Stimulated activated CD8-positive, alpha-beta memory T cell treated with anti-CD3 and anti-CD28 coated beads, Interleukin-12 subunit alpha, Interleukin-12 subunit beta, amount 100 ng/mL, for 4 hours (primary cell): ENCODE measurements at places on chromosomes 1 and 21.

- no peak for DNase-seq
Measured at GRCh38 chr1:88984569-88984968, 7.9 kb downstream of the KYAT3 start.

GRCh38 chr21:42117229-42117966 is 46.3 kb downstream of the UMODL1 start:
- peak; percentile 36 for DNase-seq

- no peak for DNase-seq
Measured at GRCh38 chr1:175566247-175566646, 177.1 kb downstream of the TNR start.

DNA sequence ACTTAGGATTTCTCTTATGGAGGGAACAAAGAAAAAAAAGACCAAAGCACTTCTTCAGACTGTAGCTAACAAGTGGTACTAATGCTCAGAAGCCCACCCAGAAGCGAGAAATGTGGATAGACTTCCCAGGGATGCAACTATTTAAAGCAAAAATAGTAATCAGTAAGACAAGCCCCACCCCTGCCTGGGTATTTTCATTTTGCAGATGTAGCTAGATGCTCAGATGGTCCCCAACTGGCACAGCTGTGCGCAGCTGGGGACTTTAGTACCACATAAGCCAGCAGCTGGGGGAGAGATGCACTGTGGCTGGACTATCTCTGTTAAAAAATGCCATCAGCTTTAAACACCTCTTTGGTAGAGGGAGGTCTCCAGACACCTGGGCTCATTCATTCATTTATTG is 77.8 kb upstream of the SPAG17 start:
- DNase-seq, result no peak

GRCh38 chr1:184161071-184161698 is 109.7 kb downstream of the TSEN15 start:
- no peak for DNase-seq

DNA sequence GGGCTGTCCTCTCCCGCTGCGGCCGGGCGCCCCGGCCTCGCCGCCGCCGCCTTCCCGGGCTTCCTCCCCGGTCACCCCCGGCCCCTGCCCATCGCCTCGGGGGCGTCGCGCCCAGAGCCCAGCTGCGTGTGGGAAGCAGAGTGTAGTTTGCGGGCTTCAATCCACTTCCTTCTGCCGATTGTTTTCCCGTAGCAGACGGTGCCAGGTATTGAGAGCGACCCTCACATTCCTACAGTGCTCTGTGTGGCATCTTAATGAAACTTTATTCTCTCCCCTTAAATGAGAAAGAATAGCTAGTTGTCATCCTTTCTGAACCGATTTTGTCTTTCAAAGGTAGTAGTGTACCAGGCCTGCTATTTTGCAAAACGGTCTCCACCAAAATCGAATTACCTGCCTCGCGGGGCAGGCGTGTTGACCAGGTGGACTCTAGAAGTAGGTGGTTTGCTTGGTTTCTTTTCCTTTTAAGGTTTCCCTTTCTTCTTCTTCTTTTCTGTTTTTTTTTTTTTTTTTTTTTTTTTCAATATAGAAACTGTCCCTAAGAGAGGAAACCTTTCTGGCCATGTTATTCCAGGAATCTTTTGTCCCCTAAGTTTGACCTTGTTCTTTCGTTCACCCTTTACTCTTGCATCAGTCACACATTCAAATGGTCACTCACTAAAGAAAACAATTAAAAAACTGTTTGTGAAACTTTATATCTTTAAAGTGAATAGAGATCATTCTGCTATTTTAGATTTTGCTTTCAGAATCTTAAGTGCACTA is 881 bp downstream of the USP25 start:
- peak; percentile 19 for DNase-seq

DNA sequence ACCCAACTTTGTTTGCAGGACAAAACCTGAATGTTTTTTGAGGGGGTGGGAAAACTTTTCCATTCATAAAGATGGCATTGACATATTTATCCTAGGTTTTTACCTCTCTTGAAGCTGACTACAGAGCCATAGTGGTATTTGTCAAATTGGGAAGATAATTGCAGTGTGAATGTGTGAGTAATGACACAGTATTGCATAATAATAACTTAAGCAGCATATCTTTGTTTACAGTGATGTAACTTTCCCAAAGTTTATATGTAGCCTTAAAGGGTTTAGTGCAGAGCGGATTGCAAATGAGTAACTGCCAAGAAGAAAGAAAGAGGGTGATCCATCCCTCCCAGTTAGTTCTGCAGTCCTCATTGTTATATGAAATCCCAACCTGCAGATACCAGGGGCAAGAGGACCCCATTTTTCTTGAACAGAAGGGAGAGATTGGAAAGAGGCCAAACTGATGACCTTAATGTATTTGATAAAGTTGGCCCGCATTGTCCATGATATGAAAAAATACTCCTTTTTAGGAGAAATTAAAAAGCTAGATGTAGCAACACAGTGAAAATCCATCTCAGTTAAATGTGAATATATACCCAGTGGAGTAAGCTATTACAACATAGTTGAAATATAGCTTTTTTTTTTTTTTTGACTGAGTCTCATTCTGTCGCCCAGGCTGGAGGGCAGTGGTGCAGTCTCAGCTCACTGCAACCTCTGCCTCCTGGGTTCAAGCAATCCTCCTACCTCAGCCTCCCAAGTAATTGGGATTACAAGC is 23.7 kb upstream of the NFIA start:
- DNase-seq, result no peak

DNA sequence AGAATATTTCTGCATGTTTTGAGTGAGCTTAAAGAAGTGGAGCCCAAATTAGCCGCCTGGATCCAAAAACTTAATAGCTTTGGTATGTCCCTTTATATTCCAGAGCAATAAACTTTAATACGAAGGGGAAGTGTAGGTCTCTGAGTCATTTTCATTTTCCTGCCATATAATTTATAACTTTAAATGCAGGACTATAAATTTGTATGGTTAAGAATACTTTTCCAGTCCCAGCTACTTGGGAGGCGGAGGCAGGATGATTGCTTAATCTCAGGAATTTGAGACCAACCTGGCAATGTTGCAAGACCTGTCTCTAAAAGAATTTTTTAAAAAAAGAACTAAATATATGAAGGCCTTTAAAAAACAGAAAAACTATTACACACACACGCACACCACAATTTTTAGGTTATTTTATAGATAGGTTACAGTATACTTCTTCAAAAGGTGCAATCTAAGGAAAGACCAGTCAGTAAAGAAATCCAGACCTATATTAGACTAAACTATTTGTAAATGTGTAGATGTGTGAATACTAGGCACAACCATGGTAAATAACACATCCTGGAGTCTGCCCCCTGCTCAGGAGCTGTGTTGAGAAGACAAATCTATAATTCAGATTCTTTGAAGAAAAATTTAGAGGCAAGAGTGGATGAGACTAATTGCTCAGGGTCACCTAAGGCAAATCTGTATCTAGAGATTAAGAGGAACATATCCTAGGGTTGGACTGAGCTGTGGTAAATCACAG is 80.3 kb downstream of the TTC3 start:
- DNase-seq, result no peak

DNA sequence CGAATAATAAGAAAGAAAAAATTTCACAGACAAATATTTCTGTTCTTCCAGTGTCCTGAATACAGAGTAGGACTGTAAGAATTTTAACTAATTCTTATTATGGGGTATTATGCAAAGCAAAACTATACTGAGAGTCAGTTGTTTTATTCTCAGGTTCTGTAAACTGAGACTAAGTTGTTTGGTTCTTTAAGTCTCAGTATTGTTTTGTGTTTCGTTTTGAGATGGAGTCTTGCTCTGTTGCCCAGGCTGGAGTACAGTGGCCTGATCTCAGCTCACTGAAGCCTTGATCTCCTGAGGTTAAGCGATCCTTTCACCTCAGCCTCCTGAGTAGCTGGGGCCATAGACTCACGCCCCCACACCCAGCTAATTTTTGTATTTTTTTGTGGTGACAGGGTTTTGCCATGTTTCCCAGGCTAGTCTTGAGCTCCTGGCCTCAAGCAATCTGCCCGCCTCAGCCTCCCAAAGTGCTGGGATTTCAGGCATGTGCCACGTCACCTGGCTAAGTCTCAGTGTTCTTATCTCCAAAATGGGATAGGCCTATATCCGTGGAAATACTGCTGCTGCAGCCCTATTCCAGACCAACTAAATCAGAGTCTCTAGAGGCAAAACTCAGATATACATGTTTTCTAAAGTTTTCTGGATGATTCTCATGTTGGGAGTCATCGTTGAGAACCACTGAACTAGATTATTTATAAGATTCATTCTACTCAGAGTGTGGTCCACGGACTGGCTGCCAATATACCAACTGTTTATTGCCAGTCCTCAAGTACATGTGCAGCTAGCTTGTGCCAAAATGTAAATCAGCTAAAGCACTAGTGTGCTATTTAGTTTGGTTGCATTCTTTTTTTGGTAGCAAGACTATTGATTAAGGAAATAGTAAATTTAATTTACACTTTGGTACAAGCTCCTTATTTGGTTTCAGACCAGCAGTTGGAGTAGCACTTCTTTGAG is 116.6 kb downstream of the HS2ST1 start:
- no peak for DNase-seq

DNA sequence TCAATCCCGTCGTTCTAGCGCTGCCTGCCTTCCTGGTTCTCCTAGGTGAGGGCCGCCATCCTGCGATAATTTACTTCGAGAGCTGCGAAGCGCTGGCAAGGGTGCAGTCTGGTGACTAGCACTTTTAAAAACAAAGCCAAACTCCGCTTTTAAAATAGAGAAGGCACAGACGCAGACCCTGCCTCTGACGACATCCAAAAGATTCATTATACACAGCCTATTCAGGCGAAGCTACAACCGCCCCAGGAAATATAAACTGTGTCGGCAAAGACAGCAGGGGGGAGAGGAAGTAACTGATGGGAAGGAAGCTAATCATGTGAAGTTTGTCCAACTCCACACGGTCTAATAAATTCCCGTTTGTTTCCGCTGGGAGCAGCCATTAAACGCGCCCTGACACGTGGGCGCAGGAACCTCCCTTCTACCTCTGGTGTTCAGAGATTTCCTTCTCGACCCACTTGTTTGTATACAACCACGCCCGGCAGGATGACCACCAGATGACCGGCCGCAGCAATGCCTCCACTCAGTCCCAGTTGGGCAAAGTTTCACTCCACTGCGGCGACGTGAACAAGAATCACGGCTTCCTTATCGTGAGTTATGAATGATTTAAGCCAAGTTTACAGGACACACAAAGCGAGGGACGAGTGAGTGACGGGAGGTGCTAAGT is 1.3 kb downstream of the GNG12 start:
- no peak for DNase-seq

- no peak for DNase-seq
Measured at GRCh38 chr1:34425785-34426184, 249.1 kb downstream of the C1orf94 start.

DNA sequence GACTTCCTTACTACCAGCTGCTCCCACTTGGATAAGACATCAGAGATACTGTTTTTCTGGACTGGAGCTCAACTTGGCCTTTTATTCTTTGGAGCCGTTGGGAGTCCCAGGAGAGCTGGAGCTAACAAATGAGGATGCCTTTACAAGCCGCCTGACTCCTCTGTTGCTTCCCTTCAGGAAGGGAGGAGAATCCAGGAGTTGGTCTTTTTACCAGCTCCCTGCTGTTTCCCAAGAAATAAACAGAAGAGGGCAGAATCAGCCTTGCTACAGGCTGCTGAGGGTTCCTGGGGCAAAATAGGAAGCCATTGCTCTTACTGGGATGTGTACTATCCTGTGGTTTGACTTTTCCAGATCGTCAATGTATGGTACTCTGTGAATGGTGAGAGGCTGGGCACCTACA is 1.5 kb downstream of the EIF3I start:
- no peak for DNase-seq

GRCh38 chr1:150815871-150816270 is 7.8 kb upstream of the CTSK start:
- no peak for DNase-seq

GRCh38 chr1:8847990-8848389 is 30.5 kb downstream of the ENO1 start:
- DNase-seq, result no peak

- no peak for DNase-seq
Measured at GRCh38 chr1:150552911-150553289, 3.7 kb downstream of the ADAMTSL4 start.

- no peak for DNase-seq
Measured at GRCh38 chr1:231075020-231075419, 35.0 kb upstream of the FAM89A start.

DNA sequence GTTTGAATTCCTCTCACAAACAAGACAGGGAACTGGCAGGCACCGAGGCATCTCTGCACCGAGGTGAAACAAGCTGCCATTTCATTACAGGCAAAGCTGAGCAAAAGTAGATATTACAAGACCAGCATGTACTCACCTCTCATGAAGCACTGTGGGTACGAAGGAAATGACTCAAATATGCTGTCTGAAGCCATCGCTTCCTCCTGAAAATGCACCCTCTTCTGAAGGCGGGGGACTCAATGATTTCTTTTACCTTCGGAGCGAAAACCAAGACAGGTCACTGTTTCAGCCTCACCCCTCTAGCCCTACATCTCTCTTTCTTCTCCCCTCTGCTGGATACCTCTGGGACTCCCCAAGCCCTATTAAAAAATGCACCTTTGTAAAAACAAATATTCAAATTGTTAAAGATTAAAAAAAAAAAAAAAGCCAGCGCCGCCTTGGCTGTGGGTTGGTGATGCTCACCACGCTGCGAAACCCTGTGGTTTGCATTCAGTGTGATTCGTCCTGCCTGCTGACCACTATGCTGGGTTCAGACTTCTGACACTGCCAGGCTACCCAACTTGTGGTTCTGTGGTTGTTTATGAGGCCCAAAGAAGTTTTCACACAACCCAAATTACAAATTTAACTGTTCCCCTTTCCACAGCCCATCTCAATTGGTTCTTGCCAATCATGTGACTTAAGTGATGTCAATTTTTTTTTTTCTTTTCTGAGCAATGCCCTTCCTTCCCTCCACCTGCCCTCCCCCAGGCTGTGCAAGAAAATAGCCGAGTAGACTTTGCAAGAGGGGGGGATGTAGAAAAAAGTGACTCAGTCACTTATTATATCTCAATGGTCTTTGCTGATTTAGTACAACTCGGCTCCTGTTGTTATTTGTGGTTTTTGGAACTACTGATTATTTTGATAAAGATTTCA is at the start of gene RUNX1:
TSS of gene RUNX1 (minus strand) at position 597 of the 912 bp plus-strand sequence.
- peak; percentile 65 for DNase-seq

DNA sequence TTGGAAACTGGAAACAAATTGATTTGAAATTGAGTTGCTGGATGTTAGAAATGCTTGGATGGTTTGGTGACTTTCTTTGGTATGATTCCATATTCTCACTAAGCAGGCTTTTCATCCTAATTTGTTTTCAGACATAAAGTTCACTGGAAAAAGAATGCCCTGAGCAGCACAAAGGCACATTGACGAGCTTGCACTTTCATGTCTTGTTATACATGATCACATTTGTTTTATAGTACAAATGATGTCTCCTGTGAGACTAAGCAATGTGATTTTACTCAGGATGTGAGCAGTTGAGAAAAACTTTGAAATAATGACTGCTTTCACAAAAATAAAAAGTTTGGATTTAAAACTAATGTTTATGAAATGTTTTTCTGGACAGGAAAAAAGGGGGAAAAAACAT is 63.6 kb downstream of the KCNT2 start:
- DNase-seq, result no peak
